Adipose tissue (tissue), 3 donors: ENCODE measurements at places on chromosomes 4 and X. TPM values are rescaled to one million over a fixed set of nuclear protein-coding genes. Genes with fewer than 3 reads are reported as not detected.

Gene MXRA5
- polyA plus RNA-seq: 1.2 TPM

Gene CASP3
- 9.8 TPM for polyA plus RNA-seq

Gene PLK4
- 0.49 TPM for polyA plus RNA-seq

Gene TLR1
- polyA plus RNA-seq: 4.1 TPM

Gene ARSJ
- 2.2 TPM for polyA plus RNA-seq

Gene ABLIM2
- 4.6 TPM for polyA plus RNA-seq
